ENCODE measurements at places on chromosomes 6 and 20.
A peak's percentile ranks its signal among the peaks of the same experiment; 100 is the strongest.

- DNase-seq: no peak
Measured at GRCh38 chr20:43938017-43938655, 23.5 kb downstream of the TOX2 start.

DNA sequence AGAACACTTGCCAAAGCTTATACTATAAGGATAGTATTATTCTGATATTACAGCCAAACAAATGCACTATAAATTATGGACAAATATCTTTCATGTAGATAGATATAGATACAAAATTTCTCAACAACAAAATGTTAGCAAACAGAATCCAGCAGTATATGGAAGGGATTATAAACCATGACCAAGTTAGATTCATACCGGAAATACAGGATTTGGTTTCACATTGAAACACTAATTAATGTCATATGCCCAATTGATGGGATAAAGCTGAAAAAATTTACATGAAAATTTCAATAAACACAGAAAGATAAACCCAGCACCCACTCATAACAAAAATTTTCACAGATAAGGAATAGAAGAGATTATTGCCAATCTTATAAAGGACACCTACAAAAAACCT is 770.3 kb upstream of the SLC35B3 start:
- no peak for DNase-seq

DNA sequence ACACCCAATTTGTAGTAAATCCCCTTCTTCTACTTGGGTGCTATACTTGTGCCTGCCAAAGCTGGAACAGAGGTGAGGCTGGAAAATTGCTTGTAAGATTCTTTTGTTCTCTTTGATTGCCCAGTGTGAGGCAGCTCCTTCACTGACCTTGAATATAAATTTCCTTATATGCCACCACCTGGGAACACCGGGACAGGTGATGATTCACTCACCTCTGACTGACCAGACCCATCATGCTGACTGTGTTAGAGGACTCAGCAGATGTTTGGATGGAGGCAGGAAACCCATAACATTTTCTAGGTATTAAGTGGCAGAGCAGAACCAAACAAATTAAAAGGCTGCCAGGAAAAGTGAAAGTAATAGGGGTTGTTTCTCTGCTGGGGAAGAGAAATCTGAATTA is 120.9 kb downstream of the GRM1 start:
- DNase-seq: no peak

GRCh38 chr6:23584134-23584763 is 541.8 kb upstream of the NRSN1 start:
- DNase-seq: no peak

GRCh38 chr20:24608926-24609667 is 139.7 kb downstream of the SYNDIG1 start:
- peak; percentile 7 for DNase-seq
